ENCODE measurements at places on chromosomes 6 and 20. TPM values are rescaled to one million over a fixed set of nuclear protein-coding genes. Genes with fewer than 3 reads are reported as not detected.

HSPA1L gene
- total RNA-seq, result 1.1 TPM

IL20RA gene
- not detected for total RNA-seq

PAK5 gene
- not detected for total RNA-seq

GRCh38 chr20:38877483-38877882 lies 48.7 kb upstream of the FAM83D start:
- no peak for DNase-seq

DNA sequence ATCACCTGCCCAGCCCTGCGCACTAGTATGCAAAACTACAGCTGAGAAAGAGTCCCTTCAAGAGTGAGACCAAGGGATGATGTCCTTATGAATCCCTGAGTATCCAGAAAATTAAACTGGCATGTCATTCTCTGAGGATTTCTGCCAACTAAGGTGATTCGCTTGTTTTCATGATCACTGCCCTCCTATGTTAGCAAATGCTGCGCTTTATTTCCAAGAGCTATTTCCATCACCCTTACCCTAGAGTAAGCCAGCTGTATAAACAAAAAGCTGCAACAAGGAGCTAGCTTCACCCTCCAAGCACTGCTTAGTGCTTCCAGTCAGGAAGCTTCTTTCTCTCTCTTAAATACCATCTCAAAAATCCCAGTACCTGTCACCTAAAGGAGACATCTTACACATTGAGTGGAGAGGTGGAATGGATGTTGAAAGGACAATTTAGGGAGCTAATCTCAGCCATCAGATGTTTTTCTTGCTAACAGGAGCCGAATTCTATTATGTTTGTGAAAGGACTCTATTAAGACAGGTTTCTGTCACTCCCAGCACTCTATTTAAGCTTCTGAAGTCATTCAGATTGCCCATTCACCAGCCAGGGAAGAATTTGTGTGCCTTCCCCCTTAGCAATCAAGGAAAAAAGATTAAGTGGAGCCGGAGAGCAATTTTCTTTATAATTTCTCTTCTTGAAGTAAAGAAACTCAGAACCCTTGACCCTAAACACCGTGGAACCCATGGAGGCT lies 322.2 kb downstream of the NRN1 start:
- DNase-seq, result no peak

- DNase-seq, result no peak
Measured at GRCh38 chr6:138293428-138294395, 75.4 kb upstream of the PBOV1 start.

- DNase-seq, result no peak
Measured at GRCh38 chr6:151018046-151018445, 152.5 kb downstream of the MTHFD1L start.
